ENCODE measurements at places on chromosomes 12 and 14. TPM values are rescaled to one million over a fixed set of nuclear protein-coding genes. Genes with fewer than 3 reads are reported as not detected.

GAPDH gene
- total RNA-seq = 10,148 TPM

NXPH4 gene
- total RNA-seq = 3.2 TPM

STRAP gene
- 117 TPM for total RNA-seq

SLC7A8 gene
- total RNA-seq = 14.7 TPM

ITPR2 gene
- total RNA-seq = 3.3 TPM

IFT43 gene
- 40.6 TPM for total RNA-seq

FERMT2 gene
- total RNA-seq = 94.3 TPM

PRH2 gene
- not detected for total RNA-seq

GALNT6 gene
- total RNA-seq = 191 TPM

DACT1 gene
- total RNA-seq = 6.4 TPM

C14orf132 gene
- 31.9 TPM for total RNA-seq
